ENCODE measurements at places on chromosomes 12 and 14. TPM values are rescaled to one million over a fixed set of nuclear protein-coding genes. Genes with fewer than 3 reads are reported as not detected.

Gene OR4L1
- polyA plus RNA-seq = not detected

Gene B3GNT4
- 2.2 TPM for polyA plus RNA-seq

DNA sequence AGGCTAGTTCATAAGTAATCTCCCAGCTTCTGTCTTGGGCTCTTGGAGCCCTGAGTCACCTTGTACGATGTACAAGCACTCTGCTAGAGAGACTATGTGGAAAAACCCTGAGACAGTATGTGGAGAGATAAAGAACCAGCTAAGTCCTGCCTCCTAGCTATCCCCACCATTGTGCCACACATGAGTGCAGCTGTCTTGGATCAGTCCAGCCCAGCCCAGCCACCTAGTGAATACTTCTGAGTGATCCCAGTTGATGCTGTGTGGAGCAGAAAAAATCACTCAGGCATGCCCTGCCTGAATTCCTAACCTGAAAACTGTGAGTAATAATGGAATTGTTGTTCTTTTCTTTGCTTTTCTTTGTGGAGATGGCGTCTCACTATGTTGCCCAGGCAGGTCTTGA lies 5.1 kb upstream of the SERPINA6 start:
- no peak for DNase-seq

DNA sequence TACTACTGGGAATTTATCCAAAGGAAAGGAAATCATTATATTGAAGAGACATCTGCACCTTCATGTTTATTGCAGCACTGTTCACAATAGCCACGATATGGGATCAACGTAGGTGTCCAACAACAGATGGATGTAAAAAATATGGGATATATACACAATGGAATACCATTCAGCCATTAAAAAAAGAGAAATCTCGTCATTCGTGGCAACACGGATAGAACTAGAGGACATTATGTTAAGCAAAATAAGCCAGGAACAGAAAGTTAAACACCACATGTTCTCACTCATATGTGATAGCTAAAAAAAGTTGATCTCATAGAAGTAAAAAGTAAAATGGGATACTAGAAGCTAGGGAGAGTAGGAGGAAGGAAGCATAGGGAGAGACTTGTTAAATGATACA lies 82.9 kb upstream of the CLMN start:
- DNase-seq = no peak

- no peak for DNase-seq
Measured at GRCh38 chr12:76018672-76019071, 12.9 kb downstream of the PHLDA1 start.

DNA sequence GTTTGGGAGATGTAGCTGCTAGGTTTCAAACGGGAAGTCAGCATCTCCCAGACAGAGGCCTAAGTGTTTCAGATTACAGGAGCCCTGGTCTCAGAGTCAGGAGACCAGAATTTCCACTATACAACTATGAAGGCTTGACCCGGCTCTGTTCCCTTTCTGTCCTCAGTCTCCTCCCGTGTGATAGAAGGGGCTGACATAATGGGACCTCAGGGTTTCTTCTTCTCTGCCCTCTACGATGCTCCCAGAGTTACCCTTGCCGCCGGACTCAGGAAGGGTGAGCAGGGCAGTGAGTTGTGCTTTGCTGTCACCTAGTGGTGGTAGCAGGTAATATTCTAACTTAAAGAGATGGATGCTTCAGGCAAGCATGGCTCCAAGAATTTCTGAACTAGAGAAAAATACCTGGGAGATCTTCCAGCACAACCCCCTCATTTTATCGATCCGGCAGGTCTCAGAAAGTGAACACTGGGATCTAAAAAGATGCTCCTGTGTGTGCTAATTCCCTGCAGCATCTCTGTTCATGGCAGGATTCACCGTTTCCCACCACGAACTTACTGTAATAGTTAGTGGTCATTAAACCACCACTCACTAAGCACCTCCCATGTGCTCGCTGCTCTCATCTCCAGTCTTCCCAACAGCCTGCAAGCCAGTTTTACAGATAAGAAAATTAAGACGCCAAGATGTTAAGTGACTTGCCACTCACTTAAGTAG lies 84.4 kb downstream of the VWF start:
- no peak for DNase-seq

DNA sequence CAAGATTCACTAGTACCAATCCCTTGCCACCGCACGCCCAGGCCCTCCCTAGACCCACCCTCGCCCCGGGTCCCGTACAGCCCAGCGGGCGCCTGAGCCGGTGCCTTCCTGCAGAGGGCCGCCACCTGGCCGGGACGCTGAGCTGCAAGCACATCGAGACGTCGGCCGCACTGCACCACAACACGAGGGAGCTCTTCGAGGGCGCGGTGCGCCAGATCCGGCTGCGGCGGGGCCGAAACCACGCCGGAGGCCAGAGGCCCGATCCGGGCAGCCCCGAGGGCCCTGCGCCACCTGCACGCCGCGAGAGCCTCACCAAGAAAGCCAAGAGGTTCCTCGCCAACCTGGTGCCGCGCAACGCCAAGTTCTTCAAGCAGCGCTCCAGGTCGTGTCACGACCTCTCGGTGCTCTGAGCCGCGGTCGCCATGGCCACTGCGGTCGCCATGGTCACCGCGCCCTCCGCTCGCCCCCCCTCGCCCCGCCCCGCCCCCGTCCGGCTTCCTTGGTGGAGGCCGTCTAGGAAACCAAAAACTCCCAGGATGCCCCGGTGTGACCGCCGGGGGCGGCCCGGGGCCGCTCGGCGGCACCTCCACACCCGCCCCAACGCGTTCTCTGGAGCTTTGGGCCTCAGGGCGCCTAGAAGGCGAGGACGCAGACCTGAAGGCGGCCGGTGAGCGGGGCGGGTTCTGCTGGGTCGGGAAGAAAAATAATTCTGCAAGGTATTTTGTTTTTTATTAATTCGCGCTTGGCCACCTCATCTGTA lies 3.7 kb downstream of the REM2 start:
- DNase-seq = peak; percentile 49
